Activated T-cell treated with anti-CD3 and anti-CD28 coated beads for 1 hour (primary cell): ENCODE measurements at places on chromosomes 1 and 21.

GRCh38 chr1:205470131-205470530, 14.3 kb upstream of the BLACAT1 start:
- no peak for DNase-seq

DNA sequence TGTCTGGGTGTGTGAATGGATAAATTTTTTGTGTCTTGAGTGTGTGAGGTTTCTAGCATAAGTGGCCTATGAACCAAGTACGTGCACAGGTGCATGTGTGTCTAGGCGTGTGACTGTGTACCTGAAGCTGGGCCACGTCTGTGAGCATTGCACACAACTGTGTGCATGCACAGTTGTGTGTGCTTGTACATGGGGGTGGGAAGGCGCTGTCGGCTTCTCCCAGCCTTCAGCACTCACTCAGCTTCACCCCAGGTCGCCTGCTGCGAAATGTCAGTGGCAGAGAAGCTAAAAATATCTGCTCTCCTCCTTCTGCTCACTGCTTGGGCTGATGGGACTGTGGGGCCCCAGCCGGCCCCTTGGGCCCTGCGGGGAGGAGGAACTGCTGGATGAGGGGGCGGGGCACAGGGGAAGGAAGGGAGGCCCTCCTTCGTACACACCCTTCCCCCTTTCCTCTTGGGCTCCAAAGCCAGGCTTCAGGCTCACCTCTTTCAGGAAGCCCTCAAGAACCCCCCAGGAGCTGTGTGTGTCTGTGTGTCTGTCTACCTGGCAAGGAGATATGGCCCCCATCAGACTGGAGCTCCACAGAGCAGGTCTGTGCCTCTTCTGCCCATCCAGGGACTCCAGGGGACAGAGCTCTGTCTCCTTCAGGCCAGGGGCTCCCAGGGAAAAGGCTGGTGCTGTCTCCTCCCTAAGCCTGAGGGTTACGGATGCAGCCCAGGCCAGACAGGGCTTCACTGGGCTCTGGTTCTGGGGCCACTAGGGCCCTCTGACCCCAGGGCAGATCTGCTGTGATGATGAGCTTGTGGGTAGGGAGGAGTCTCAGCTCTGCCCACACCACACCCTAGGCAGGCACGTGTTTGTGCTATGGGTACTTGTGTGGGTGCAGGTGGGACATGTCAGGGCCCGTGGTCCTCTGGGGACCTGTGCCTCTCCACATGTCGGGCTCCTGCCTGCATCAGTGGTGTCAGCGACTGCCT, 35.6 kb upstream of the WASF2 start:
- peak; percentile 46 for DNase-seq

GRCh38 chr21:45941717-45942546, 39.6 kb upstream of the COL6A1 start:
- DNase-seq: no peak

DNA sequence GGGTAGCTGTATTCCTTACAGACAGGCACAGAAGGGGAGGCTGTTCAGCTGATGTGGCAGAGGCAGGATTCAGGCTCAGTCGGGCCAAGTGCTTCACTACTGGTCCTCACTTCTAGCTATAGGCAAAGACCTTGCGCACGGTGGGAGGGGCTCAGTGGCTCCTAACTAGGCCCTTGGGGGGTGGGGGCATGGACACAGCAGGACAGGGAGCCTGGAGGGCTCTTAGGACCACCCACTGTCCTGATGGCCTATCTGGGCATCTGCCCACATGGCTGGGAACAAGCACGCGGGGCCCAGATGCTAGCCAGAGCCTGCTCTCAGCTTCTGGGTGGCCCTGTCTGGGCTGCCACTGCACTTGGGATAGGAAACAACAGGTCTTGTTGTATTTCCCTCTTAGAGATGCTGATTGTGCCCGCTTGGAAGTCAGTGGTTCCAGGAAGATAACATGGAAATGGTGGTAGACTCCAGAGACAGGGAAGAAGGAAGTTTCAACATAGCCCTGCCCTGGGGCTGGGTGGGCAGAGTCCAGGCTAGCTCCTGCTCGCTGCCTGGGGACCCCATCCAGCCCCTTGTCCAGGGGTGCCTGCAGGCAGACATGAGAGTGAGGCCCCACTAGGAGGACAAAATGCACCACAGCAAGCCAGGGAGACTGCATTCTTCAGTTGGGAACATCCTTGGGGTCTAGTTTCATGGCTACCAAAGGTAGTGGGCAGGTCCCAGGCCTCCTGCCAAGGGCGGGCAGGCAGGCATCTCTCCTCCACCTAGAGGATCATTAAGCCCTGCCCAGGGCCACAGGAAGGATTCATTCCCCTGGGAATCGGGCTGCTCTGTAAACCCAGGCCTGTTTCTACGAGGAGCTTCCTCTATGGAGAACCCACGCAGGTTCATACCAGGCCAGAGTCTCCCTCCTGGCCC, 102.5 kb downstream of the BCAR3 start:
- DNase-seq: no peak

- no peak for DNase-seq
Measured at GRCh38 chr1:168845140-168845539, 116.1 kb upstream of the DPT start.

DNA sequence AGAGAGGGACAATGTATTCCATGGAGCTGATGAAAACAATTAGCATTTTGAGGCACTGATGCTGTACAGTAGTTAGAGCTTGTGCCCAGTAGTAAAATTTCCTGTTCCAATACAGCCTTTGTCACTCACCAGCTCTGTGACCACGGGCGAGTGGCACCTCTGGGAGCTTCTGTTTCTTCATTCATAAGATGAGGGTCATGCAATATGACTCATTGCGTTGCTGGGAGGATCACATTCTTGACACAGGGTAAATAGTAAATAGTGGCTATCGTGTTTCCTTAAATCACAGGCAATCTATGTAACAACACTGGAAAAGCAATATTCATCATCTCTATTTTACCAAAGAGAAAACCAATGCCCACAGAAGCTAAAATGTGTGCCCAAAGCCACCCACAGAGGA, 4.5 kb upstream of the LRRC52 start:
- DNase-seq: no peak

- no peak for DNase-seq
Measured at GRCh38 chr1:154260127-154260526, 12.3 kb upstream of the HAX1 start.

DNA sequence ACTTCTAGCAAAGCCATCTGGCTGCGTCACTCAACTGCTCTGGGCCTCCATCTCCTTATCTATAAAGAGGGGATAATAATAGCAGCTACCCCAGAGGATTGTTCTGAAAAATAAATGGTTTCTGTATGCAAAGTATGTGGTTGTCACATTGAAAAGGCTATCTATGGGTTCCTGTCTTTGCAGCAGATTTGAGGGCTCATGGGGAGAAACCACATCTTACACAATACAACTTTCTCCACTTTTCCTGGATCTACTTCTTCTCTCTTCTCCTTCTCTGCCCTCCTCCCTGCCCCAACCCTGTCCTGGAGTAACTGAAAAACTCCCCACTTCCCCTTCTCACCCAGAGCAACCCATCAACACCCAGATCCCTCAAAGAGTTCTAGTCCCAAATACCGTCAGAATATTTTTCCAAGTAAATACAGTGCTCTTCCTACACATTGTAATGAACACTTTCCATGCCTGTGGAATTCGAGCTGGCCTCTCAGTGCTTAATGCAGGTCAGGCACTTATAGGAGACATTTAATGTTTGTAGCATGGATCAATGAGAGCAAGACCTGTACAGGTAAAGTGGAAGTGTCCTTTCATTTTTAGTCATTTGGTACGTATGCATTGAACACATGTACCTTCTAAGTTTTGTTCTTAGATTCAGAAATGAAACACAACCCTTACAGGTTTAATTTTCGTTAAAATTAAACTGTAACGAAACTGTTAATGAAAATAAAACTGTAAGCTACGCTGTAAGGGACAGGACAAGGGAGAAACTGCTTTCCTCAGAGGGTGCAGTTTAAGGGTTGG, 131.9 kb downstream of the AK5 start:
- no peak for DNase-seq

DNA sequence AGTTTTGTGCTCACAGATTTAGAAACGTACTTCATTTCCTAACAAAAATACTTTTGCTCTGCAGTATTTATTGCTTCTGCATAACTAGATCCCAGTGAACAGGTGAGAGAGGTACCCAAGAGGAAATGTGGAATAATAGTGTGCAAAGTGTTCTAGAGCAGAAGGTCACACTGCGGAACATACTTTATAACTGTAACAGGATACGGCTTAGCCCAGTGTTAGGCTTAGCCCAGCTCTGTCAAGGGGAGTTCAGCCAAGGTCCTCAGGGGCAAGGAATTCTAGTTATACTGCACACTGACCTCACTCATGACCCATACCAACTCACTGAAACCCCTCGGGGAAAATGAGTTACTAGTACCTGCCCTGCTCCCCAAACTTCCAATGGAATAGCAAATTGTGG, 55.3 kb downstream of the PTPN14 start:
- DNase-seq: no peak

GRCh38 chr1:33247545-33247944, 8.7 kb upstream of the ZNF362 start:
- no peak for DNase-seq

DNA sequence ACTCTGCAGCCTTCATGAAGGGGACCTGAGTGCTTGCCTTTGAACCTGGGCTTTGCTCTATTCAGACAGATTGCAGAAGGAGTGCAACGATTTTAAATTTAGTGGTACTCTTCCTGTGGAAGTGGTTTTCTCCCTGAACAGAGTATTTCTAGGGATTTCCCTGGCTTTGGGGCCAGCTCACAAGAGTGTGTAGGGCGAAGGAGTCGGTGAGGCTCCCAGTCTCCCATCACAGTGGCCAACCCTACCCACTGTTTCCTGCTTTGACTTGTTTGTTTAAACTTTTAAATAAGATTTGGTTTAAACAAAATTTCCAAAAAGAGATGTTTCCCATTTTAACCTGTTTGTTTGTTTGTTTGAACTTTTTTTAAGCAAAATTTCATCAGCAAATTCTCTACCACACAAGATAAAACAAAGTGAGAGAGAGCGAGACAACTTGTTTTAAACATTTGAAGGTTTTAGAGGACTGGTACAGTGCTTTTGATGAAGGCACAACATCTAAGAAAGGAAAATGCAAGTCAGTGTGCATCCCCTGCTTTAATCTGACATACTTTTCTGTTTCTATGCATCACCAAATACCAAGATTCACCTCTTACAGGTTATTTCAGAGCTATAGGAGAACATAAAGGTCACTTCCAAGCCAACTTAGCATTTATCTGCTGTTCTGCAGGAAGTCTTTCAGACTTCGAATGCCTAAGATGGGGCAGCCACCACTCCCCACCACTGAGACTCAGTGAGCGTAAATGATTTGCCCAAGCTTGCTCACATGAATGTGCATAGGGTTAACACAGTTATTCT, 6.6 kb downstream of the SELP start:
- DNase-seq: no peak

DNA sequence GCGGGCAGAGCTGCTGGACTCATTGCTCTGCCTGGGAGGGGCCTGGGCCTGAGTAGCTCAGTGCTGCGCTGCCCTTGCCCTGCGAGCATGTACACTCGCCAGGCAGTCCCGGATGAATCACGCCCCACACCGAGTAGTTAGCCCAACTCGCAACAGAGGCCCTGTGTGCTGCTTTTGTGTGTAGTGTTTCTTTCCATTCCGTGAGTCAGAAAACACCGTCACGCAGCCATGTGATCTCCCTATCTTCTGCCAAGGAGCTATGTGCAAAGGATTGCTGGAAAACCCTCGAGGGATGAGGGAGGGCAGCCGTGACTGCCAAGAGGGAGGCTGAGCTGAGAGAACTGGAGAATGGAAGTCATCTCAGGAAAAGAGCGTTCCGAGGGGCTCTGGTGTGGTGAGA, 37.3 kb downstream of the NENF start:
- no peak for DNase-seq

- no peak for DNase-seq
Measured at GRCh38 chr1:214553142-214553710, 1.8 kb upstream of the PTPN14 start.

DNA sequence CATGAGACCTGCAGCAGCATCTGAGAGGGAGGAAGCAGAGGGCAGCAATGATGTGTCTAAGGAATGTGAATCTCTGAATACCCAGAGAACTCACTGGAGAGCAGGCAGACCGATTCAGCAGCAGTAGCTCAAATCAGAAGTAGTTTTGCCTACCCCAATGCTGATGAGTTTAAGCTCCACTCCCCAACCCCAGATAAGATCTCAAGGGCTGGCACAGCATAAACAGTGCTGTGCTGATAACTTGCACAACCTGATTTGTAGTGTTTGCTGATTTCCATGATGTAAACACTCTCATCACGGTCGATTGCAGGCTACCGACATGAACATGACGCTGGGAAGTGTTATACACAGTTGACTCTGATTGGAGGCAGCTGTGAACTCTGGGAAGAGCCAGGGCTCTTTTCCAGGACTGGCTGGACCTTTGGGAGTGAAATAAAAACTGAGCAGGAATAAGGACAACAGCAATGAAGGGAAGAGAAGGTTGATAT, 11.2 kb upstream of the HMGCS2 start:
- no peak for DNase-seq

DNA sequence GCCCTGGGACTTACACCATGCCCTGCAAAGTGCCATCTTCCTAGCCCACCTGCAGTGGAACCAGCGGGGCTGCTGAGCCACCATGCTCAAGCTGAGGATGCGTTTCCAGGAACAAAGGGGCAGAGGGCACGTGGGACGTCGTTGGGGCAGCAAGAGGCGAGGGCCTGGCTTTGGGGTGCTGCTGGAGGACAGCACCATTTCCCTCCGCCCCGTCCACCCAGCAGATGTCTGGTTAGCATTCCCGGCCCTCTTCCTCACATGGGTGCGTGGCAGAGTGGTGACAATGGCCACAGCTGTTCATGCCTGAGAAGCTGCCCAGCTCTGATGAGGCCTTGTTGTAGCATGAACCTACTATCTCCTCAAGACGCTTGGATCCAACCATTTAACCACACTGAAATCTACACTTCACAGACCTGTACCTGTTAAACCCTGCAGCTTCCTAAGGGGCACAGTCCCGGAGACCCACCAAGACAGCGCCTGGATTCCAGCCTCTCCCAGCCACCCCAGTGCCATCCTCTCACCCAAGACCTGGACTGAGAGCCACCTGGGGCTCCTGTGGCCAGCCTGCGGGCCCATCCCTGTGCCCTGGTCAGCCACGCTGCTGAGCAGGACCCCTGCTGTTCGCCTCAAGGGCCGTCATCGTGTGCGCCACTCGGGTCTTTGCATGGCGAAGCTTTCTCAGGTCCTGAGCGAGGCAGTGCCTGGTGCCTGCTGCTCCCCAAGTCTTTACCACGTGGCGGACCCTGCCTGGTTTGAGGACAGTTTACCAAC, 33.2 kb downstream of the SLC45A1 start:
- DNase-seq: no peak

GRCh38 chr1:52911541-52911940, 10.0 kb downstream of the ECHDC2 start:
- DNase-seq: no peak

DNA sequence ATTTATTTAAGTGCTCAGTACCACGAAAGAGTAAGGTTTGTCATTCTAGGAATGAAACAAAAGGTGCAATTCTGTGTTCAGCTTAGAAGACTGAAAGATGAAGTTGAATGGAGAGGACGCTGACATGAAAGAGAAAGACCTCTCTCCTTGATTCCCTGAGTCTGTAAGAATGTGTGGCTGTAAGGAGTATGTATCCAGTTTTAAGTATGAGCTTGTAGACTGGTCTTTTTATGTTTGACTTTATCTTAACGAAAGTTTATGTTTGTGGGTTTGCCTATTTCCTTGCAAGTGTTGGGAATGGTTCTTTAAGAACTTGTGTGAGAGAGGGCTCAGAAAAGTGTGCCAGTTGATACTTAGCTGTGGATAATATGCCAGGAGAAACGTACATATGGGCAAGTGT, 1.4 kb downstream of the CHD1L start:
- no peak for DNase-seq

GRCh38 chr1:84089465-84089864, 54.6 kb upstream of the PRKACB start:
- DNase-seq: no peak
